ENCODE measurements at places on chromosomes 2 and 18.

- DNase-seq, result no peak
These were observed 4.6 kb downstream of the C2orf81 start for GRCh38 chr2:74416778-74417177.

GRCh38 chr2:18243816-18244215 lies 316.6 kb downstream of the RDH14 start:
- no peak for DNase-seq

DNA sequence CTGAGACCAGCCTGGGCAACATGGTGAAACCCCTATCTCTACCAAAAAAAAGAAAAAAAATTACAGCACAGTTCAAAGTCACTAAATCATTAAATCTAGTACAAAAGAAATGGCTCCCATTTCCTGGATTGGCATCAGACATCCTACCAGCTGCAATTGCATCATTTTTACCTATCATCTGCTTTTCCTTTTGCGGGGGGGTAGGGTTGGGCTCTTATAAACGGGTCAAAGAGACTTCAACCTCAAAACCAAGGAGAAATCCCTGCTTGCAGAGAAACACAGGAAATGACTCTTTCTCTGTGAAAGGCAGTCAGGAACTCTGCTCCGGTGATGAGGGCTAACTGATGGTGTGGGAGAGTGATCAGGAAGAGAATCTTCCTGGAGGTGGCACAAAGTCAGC lies 45.3 kb upstream of the RFX8 start:
- no peak for DNase-seq

DNA sequence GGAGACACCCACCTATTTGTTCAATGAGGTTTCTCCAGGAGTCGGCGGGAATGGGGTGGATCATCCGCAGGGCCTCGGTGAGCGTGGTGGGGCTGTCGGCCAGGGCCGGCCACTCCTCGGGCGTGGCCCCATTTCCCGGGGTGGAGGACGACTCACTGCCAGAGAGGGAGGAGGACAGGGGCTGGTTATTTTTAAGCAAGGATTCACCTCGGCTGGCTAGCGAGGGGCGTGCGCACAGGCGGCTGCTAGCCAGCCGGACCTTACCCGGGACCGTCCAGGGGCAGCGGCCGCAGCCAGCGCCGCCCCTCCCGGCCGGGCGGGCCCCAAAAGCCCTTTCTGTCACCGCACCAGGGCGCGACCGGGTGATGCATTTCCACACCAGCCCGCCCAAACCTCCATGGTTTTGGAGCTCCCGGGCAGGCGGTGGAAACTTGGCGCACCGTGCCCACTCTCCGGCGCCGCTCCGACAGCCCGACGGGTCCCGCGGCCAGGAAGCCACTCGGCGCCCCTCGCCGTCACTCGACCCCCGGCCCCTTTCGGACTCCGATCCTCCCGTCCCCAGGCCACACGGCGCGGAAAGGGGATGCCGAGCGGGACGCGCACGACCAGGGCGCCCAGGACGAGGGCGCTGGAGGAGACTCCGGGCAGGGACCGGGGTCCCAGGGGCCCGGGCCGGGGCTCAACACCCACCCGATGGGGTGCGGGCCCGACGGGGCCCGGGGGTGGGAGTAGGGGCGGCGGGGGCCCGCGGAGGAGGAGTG lies 57.1 kb downstream of the SNORC start:
- DNase-seq, result no peak

DNA sequence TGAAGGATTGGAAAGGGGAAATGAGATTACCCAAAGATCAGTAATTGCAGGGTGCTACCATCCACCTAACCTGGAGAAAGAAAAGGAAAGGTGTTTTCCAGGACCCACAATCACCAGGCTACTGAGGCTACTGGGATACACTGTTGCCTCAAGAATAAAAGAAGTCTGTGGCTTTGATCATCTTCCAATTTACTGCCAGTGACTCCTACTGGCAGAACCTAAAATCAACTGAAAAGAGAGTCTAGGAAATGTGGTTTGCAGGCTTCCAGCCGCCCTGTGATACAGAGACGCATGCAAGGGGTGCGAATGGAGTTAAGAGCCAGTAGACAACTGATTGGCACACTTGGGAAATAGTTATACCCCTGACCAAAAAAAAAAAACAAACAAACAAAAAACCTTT lies 16.6 kb upstream of the TTL start:
- no peak for DNase-seq

DNA sequence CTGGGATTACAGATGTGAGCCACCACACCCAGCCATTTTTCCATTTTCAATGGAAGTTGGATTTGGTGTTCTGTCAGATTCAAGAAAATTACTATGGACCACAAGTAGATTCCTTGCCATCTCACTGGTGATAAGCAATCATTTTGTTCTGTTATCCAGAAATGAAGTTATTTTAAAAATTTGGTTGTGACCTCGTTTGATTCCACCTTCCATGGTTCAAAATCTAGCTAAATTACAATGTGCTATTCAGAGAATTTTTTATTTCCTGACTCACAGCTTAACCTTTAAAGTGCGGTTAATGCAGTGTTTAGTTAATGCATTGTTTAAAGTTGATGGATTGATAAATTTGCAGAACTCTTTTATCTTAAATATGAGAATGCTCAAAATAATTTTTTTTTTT lies 243.2 kb upstream of the BOD1L2 start:
- no peak for DNase-seq

GRCh38 chr2:140344838-140345237 lies 1564.6 kb upstream of the NXPH2 start:
- DNase-seq, result no peak

GRCh38 chr18:26442126-26442525 lies 106.2 kb downstream of the KCTD1 start:
- no peak for DNase-seq

- DNase-seq, result no peak
These were observed 1.1 kb upstream of the CDH2 start for GRCh38 chr18:28177828-28178635.

GRCh38 chr18:3552305-3552704 lies 102.3 kb downstream of the TGIF1 start:
- no peak for DNase-seq

DNA sequence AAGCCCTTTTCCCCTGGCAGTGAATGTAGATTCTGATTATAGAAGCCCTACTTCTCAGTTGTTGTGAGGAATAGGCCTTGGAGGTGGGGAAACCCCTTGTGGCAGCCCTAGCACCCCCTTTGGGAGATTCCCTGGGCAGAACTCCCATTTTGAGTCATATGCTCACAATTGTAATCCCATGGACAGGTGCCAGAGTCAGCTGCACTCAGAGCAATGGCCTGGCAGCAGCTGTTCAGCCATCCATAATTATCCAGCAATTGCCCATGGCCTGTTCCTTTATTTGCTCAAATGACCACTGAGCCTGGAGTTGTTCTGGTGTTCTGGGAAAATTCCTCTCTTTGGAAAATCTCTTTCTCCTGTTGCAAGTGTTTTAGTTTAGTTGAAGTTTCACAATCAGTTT lies 71.7 kb downstream of the PTRHD1 start:
- DNase-seq, result no peak

GRCh38 chr2:43454791-43455190 lies 141.0 kb downstream of the THADA start:
- no peak for DNase-seq

DNA sequence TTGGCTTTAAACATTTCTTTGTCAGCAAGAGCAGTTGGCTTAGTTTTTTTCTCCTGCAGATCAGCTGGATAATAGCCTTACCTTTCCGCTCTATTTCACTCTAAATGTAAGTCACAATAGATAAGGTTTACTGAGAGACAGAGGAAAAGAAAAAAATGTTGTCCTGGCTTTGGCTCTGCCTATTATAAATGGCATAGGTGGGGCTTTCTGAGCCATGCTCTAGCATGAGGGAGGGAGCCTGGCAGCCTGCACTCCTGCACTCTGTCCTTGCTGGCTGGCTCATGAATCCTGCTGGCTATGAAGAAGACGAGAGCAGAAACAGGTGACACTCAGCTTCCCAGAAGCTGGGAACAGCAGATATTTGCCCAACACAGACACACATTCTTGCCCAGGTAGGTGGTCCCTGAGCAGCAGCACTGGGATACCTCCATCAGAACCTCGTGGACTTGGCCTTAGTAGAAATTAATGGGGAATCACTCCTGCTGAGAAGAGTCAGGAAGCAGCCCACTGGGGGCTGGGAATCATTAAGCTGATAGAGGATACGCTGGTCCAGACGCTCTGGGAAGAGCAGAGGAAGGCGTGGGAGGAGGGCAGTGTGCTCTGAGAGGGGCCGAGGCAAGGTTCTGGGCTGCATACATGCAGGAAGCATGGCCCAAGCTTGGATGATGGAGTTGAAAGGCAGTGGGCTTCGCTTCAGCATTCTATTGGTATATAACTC lies 514.4 kb upstream of the HS6ST1 start:
- DNase-seq, result no peak

DNA sequence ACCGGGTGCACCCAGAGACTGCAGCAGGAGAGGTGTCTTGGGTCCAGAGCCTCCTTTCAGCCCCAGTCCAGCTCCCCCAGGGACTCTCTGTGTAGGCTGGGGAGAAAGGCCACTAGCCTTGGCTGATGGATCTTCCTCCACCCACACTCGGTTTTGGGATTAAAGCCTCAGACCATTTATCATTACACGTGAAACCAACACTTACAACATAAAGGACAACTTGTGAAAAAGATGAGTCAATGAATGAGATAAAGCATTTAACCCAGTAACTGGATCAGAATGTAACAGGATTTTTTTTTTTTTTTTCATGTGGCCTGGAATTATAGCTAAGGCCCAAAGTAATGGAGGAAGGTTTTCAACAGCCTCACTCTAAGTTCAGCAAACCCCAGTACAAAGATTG lies 32.1 kb downstream of the NAT8 start:
- DNase-seq, result no peak

- DNase-seq, result no peak
These were observed 36.5 kb downstream of the HS1BP3 start for GRCh38 chr2:20614201-20615067.

DNA sequence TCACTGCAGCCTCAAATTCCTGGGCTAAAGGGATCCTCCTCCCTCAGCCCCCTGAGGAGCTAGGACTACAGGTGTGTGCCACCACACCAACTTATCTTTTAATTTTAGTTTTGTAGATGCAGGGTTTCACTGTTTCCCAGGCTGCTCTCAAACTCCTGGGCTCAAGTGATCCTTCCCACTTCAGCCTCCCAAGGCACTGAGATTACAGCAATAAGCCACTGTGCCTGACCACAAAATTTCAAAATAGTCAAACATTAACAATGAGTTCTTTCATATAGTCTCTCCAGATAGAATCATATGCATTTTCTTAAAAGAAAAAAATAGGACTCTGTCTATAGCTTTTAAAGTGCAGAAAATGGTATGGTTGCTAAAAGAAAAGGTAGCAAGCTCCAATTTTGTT lies 24.9 kb upstream of the PID1 start:
- no peak for DNase-seq

- no peak for DNase-seq
These were observed 2.9 kb downstream of the FBLN7 start for GRCh38 chr2:112140899-112141625.

DNA sequence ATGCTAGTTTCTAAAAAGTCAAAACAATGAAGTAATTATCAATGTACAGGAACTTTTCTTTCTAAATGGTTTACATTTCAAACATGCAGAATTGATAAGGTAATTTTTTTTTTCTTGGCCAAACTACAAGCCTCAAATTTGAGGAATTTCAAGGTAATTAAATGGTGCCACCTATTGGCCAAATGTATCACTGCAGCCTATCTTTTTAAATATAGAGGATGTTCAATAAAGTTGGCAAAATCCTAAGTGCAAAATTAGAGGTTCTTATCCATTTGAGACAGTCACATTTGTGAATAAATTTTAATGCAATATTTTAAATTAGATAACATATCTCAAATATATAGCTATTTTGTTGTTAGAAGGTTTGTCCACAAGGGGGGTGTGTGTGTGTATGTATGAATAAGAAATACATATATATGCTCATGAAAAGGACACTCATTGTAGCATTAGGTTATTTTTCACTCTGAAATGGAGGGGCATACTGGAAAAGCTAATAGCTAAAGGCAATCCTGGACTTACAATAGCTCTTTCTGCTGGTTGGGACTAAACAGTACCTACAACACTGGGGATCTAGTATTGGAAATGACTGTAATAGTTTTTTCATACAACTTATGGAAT lies 26.2 kb downstream of the MMADHC start:
- no peak for DNase-seq

GRCh38 chr2:19038071-19039015 lies 320.1 kb downstream of the OSR1 start:
- DNase-seq, result no peak

DNA sequence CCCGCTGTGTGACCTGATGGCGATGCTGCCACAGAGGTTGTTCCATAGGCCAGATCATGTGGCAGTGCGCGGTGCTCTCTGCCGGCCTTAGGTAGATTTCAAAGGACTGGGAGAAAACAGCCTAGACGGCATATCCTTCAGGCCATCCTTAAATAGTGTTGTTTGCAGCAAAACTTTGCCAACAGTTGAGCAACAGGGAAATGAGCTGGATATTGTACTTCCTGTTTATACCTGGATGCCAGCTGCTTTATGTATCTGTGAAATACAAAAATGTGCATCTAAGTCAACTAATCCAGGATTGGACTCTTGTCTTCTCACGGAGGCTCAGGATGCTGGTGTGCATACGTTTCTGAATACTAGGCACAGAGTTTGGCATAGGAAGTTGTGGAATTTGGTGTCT lies 107.1 kb downstream of the EML6 start:
- no peak for DNase-seq

DNA sequence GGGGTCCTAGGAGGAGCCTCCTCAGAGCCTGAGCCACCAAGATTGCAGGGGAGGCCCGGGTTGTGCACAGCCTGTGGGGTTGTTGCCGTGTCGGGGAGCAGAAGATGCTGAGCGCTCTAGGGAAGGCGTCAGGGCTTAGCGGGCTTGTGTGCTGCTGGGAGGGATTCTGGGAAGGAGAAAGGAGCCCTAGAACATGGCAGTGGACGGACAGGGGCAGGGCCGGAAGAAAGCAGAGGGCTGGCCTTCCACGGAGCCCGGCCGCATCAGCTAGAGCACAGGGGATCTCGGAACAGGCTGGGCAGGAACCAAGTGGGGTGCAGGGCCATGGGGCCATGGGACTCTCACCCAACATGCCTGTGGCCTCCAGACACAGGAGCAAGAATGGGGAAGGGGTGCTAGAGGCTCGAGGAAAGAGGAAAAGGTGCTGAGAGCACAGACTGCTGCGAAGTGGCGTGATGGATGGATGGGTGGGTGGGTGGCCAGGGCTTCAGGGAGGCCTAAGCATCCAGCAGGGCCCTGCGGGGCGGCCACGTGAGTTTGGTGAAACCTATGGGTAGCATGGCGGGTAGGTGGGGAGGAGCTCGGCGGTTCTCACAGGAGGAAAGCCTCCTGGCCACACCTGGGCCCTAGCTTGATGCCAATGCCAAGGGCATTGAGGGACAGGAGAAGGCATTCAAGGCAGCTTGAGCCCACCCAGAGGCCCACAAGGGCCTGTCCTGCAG lies 35.8 kb downstream of the MTERF4 start:
- DNase-seq, result no peak

- no peak for DNase-seq
These were observed 819.9 kb upstream of the PIK3C3 start for GRCh38 chr18:41135146-41135545.
